ENCODE measurements at places on chromosomes 12 and 14.

DNA sequence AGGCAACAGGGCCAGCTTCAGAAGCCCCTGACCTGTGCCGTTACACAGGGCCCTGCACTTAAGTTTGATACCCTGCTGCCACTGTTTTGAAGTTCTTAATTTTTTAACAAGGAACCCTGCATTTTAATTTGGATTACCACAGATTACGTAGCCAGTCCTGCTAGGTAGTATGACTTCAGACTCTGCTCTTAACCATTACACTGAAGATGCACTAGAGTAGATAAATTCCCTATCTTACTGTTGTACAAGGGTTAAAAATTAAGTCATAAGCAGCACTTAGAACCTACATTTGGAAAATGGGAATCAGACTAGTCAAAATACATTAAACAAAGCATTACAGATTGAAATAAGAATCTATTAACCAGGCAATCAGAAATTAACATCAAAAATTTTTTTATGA is 2.3 kb downstream of the GNPNAT1 start:
- DNase-seq: no peak

DNA sequence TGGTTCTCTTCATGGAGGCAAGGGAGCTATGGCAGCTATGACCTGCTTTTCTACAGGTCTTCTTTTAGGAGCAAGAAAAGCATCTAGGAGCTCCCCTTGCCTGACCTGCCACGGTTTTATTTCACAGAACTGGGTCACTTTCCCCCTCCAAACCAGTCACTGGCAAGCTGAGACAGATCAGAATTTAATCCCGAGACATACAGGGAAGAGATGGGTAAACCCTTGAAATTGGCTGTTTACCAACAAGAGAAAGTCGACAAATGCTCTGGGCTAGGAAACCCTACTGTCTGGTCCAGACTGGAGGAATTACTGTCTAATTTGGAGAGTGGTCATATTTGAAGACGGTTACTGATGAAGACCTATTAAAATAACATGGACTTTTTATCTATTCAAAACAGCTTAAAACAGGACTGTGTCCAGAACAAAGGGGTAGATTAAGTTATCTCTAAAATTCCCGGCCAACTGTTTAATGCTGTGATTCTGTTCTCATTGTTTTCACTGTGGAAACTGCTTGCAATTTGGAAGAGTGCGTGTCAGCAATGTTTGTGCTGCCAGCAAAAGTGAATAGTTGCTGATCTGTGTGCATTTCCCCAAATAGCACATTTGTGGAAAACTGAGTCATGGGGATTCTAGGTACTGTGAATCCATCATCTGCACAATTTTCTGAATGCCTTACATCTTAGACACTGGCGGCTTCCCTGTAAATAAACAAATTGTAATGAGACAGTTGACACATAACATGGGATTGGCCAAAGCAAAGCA is 73.4 kb upstream of the EEA1 start:
- DNase-seq: no peak

DNA sequence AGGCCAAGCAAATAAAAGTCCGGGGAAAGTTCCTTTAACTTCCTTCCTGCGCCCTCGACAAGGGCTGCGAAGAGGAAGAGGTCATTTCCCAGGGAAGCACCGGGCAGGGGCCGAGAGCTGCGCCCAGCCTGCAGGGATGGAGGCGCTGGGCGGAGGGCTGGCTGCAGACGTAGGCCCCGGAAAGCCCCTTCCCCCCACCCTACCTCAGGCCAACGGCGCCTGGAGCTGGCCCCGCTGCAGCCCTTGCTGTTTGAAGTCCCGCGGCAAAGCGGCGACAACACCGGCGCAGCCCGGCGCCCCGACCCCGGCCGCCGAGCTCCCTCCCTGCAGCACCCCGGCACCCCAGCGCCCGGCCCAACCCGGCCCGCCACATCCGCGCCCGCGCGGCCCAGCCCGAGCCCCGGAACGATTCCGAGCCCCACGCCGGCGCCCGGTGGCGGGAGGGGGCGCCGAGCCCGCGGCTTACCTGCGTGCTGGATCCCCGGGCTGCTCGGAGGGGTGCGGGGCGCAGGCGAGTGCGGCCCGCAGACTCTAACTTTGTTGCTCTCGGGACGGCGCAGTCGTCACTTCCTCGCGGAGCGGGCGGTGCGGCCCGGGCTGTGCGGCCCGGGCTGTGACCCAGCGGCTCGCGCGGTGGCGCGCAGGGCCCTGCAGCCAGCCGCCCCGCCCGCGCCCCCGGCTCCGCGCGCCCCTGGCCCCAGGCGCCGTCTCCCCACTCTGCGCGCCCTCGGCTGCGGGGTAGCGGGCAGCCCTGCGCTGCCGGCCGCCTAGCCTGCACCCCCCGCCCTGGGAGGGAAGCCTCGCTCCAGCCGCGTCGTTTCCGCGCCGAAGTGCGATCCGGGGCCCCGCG is 64.8 kb upstream of the PTGR2 start:
- DNase-seq: peak; percentile 77

DNA sequence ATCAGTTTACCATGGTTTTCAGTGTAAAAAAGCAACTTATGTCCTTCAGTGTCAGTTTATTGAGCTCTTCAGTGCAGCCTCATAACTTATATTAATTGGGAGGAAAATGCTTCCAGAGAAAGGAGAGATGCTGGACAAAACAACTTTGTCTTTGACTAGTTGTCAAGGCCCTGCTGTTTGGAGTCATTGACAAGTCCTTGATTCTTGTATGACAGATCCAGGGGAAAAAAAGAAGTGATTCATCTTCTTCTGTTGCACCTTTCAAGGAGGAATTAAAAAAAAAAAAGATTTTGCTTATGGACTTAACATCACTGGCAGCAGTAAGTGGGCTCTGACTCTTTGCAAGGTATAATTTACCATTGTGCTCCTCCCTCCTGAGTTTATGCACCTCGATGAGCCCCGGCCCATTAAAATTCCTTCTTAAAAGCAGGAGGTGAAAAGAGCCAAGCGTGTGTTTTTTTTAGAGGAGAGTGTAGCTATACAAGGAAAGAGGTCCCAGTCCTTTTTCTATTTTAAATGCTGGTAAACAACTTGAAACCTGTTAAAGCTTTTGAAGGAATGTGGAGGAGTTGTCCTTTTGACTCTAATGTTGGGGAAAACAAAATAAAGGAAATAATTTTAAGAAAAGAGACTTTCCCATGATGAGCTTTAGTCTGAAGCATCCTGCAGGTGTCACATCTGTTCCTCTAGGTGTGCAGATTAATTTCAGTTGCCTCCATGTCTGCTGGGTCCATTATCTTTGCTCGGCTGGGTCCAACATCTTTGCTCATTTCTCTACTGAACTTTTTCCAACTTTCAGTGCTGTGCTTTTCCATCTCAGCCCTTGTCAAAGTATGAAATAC is 431.6 kb downstream of the RAD51B start:
- DNase-seq: no peak

DNA sequence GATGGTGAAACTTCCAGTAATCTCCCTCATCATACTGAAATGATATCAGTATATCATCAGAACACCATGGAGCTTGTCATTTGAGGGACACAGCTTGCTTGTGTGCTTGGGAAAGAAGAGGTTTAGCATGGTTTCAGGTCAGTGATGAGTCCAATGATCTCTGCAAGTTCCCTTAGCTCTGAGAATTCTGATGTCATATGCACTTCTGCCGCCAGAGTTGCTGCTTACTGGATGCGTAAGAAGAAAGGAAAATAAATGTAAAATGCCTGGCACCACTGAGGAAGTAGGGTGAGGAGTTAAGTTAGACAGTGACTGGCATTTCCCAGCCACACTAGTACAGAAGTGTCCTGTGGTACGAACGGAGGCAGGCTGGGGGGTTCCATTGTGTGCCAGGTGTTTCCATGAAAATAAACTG is 22.6 kb downstream of the PRKCH start:
- DNase-seq: no peak

GRCh38 chr12:78799649-78800048 is 64.9 kb upstream of the SYT1 start:
- DNase-seq: no peak

DNA sequence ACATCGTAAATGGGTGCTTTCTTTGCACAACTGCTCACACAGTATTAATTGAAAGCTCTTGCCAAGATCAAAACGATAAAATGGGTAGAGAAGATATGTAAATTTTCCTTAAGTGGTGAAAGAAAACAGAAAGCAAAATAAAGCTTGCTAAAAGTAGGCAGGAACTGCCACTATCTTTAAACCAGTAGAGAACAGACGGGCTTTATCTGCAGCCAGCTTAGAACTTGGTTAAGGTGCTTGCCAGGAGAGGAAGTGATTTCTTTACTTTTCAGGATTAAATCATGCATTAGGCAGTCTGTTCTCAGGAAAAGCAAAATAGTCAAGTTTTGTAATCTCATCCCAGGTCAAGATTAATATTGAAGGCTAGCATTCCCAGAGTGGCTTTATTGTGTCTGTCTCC is 56.9 kb upstream of the CCDC175 start:
- no peak for DNase-seq

DNA sequence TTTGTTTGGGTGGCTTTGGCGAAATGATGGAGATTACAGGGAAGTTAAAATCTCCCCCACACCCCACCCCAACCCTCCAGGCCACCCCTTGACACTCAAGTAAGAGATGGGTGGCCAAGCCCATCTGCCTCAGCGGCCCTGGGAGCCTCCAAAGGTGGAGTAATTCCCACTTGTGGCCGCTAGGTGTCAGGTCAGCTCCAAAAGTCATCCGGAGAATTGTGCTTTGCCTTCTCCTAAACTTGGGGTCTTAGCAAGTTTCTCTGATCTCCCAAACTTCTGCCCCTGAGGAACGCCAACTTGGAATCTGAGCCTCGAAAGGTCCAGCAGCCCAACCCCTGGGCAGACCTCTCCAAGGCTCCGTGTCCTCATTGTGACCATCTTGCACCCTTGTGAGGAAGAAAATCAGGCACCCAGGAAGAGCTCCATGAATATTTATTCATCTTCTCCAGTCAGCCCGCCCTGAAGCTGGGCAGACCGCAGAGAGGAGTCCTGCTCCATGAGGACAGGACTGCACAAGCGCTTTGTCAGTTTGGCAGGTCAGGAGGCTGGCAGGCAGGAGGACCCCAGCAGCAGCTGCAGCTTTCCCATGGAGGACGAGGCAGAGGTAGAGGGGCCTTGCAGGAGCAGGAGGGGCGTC is 46.7 kb downstream of the LRRC74A start:
- DNase-seq: peak; percentile 72

DNA sequence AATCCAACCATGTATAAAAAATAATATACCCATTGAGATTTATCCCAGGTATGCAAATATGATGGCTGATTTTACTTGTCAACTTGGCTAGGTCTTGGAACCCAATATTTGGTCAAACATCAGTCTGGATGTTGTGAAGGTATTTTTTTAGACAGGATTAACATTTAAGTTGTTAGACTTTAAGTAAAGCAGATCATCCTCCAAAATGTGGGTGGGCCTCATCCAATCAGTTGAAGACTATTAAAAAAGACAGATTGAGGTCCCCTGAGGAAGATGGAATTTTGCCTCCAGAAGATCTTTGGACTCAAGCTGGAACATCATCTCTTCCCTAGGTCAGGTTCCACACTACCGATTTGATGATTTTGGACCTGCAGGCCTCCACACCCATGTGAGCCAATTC is 271.2 kb downstream of the TMEM121 start:
- DNase-seq: no peak

DNA sequence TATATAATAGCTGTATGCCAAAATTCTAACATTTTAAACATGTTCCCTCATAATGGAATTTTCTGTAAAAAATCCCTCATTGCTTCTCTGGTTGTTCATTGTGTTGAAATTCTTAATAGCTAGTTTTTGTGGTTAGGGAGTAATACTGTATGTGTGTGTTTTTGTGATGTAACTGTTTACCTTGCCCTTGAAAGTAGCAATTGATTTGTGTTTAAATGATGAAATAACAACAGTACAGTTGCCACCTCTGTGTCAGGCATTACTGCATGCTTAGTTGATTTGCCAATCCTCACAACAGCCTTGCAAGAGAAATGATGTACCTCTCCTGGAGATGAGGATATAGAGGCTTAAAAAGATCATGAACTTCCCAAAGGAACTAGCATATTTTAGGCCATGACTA is 94.9 kb downstream of the DAAM1 start:
- no peak for DNase-seq

DNA sequence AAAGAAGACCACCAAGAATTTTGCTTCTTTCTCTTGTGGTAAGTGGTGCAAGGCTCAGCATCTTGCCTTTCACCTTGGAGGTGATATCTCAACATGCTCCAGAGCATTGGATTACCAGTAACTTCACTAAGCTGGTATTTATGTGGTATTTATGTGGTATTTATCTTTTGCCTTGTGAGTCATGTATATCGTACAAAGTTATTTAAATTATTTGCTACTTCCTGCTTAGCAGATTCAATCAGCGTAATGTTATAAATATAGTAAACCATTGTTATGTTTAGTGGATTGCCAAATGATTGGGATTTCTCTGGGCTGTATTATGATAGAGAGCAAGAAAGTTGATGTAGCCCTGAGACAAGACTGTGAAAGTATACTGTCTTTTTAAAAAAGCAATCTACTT is 366.4 kb downstream of the IPO8 start:
- DNase-seq: no peak

DNA sequence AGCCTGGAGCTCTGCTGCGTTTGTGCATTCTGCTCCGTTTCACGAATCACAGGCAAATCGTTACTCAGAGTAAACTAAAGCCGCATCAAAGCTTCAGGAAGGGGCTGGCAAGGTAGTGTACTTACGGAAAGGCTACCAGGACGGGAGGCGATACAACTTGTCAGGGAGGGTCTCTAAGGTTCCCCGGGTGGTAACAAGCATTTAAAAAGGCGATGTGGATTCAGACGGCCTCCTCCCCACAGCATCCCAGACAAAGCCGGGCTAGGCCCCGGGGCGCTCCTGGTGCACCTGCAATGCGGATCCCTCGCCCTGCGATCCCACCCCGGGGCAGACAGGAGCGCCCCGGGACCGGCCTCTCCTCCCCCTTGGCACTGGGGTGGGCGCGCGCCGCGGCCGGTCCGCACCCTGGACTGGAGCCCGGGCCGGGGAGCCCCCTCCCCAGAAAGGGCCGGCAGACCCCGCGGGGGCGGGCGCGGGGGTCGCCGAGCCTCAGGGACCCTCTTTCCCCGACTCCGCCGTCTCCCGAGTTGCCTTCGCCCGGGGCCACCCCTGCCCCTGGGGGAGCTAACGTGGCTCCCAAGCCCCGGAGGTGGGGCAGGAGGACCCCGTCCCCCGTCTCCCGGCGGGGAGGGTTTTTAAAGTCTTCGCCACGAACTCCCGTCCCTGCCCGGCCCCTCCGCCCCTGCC is 718 bp downstream of the CCDC92 start:
- DNase-seq: peak; percentile 42

Measured in ovary (tissue), 10 donors.